Activated naive CD8-positive, alpha-beta T cell treated with anti-CD3 and anti-CD28 coated beads for 36 hours (primary cell): ENCODE measurements at places on chromosomes 1 and 21. TPM values are rescaled to one million over a fixed set of nuclear protein-coding genes. Genes with fewer than 3 reads are reported as not detected.

Gene MNDA
- not detected for total RNA-seq

Gene BTBD8
- 0.93 TPM for total RNA-seq

Gene SMCP
- total RNA-seq = not detected

Gene B3GALT5
- total RNA-seq = not detected

Gene CELA2B
- not detected for total RNA-seq

Gene CCDC190
- total RNA-seq = not detected

Gene PRKCZ
- 11.1 TPM for total RNA-seq

Gene SPOCD1
- not detected for total RNA-seq

Gene NUP210L
- total RNA-seq = not detected

Gene SPATA46
- total RNA-seq = not detected

Gene ERG
- not detected for total RNA-seq

Gene AGT
- not detected for total RNA-seq

Gene PROK1
- not detected for total RNA-seq

Gene VN1R5
- not detected for total RNA-seq

Gene PLA2G2C
- not detected for total RNA-seq

Gene TNNT2
- not detected for total RNA-seq

Gene LCE1E
- not detected for total RNA-seq

Gene LIPI
- not detected for total RNA-seq

Gene MACO1
- total RNA-seq = 20.9 TPM

Gene WNT4
- not detected for total RNA-seq

Gene CASQ1
- not detected for total RNA-seq

Gene KRTAP19-3
- not detected for total RNA-seq

Gene AMY1B
- total RNA-seq = not detected

Gene WNT9A
- not detected for total RNA-seq

Gene CD101
- 0.47 TPM for total RNA-seq

Gene TBX19
- total RNA-seq = 0.40 TPM

Gene C4BPA
- not detected for total RNA-seq

Gene LENEP
- total RNA-seq = 0.66 TPM

Gene CDC14A
- 11.2 TPM for total RNA-seq

Gene RHCE
- 0.29 TPM for total RNA-seq

Gene PAX7
- not detected for total RNA-seq

Gene SNAPIN
- total RNA-seq = 34.7 TPM

Gene NFASC
- 0.06 TPM for total RNA-seq

Gene USH2A
- not detected for total RNA-seq

Gene CYP4B1
- total RNA-seq = not detected

Gene SWT1
- 1.8 TPM for total RNA-seq

Gene GUCA2A
- total RNA-seq = not detected

Gene PRAMEF13
- not detected for total RNA-seq

Gene RC3H1
- total RNA-seq = 30.4 TPM

Gene OLFM3
- not detected for total RNA-seq

Gene SLC6A9
- 14.8 TPM for total RNA-seq

Gene PPIAL4G
- not detected for total RNA-seq

Gene KIF17
- total RNA-seq = not detected

Gene C1orf226
- total RNA-seq = 0.44 TPM

Gene GBP4
- total RNA-seq = 76.4 TPM

Gene PPFIA4
- total RNA-seq = 21.3 TPM

Gene PGLYRP3
- not detected for total RNA-seq

Gene RGS13
- not detected for total RNA-seq

Gene PTPRU
- 0.52 TPM for total RNA-seq

Gene C1orf87
- total RNA-seq = not detected

Gene E2F2
- 37.5 TPM for total RNA-seq

Gene TAF13
- total RNA-seq = 32.3 TPM
